GM12892 (cell line): ENCODE measurements at places on chromosomes 3 and 15.
A peak's percentile ranks its signal among the peaks of the same experiment; 100 is the strongest.

DNA sequence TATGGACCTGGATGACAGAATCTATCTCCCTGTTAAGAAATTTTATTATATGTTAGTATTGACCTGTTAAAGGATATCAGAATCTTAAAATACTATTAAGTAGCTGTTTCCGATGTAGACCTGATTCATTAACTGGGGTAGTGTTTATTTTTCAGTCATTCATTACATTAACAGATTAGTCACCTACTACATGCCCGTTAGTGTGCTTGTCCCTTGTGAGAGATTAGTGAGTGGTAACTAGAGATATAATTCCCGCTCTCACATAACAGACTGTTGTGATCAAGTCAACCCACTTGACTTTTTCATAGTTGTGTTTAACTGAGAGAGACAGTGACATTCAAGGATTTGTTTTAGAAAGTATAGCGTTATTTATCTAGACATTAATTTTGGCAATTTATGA is 166.8 kb downstream of the TCF12 start:
- DNase-seq: no peak

GRCh38 chr3:66028457-66028856 is 10.3 kb downstream of the MAGI1 start:
- no peak for DNase-seq

- no peak for DNase-seq
Measured at GRCh38 chr3:20060974-20061685, 20.9 kb downstream of the KAT2B start.

DNA sequence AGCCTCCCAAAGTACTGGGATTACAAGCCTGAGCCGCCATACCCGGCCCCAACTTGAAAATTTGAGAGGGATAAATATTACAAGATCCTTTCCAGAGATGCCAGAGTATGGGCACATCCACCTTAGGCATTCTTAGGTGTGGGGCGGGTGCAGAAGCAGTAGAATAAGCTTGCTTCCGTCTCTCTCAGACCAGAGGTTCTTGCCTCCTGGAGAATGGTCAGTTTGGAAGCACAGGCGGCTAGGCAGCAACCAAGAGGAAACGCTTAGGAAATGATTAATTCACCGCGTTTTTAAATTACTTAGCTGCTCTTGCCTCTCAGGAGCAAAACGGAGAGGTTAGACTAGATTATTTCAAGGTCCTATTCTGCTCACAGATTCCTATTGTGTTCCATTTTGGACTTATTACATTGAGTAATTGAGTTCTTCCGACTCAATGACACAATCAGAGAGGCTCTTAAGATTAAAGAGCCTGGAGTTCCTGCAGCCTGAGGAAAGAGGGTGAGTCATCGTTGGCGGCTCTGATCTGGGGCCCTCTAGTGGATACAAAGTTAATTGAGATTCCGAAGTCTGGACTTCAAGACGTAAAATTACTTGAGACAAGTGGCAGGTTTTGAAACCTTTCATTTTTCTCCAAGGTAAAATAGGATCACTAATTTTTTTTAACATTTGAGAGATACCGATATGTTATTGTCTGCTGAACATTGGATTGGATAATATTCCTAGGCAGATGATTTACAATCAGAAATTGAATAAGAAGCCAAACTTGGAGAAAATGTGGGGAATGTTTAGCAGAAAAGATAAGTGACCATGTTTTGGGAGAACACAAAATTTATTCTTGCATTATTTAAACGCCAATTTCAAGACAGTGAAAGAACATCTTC is 5.8 kb upstream of the TOPAZ1 start:
- DNase-seq: peak; percentile 16

GRCh38 chr3:21524133-21524532 is 226.9 kb downstream of the ZNF385D start:
- DNase-seq: no peak

- DNase-seq: no peak
Measured at GRCh38 chr3:10160925-10161324, 3.8 kb upstream of the IRAK2 start.

DNA sequence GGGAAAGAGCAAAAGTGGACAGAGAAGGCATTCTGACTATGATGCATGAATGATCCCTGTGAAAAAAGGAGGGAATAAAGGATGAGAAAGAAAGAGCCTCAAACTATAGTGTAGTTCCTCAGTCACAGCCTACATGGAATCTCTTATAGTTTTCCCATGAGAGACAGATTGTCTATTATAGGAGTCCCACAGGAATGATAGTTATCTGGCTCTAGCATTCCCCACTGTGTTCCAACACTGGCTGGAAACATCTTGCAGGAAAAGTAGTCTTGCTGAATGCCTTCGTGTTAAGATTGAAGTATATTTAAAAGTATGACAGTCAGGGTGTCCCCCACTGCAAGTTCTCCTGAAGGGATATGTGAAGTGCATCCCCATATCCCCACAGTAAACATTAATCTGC is 641.5 kb upstream of the NECTIN3 start:
- DNase-seq: no peak

DNA sequence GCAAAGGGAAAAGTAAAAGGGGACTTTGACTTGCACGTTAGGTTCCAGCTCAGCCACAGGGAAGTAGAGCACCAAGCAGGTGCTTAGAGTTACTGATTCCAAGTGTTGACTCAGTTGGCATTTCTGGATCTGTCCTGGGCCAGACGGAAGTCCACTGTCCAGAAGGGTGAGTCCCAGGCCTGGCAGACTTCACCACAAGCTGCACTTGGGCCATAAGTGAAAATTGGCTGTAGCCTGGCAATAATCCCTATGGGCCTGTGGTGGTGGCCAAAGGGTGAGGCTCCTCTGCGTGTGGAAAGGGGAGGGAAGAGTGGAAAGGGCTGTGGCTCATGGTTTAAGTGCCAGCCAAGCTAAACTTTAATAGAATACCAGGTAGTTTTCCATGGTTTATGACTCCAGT is 121.5 kb downstream of the DTWD1 start:
- DNase-seq: no peak

GRCh38 chr3:126110431-126111125 is 26.7 kb upstream of the SLC41A3 start:
- DNase-seq: peak; percentile 7

- no peak for DNase-seq
Measured at GRCh38 chr15:71103102-71103676, 12.1 kb upstream of the THSD4 start.

DNA sequence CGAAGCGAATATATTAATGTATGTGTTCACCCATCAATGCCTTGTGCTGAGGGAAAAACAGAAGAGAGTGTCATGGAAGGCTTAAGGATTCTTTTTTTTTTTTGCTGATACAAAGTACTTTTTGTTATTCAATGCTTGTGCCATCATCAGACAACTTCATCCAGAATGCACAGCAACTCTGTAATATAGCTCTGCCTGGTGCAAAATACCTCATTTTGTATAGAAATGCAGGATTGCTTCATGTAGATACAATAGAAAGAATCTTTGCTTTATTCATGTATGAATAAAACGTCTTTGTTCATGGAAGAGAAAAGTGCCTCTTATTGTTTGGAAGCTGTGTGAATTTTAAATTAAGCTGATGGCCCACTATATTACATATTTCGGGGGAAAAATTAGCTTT is 62.9 kb downstream of the SH3GL3 start:
- DNase-seq: no peak

DNA sequence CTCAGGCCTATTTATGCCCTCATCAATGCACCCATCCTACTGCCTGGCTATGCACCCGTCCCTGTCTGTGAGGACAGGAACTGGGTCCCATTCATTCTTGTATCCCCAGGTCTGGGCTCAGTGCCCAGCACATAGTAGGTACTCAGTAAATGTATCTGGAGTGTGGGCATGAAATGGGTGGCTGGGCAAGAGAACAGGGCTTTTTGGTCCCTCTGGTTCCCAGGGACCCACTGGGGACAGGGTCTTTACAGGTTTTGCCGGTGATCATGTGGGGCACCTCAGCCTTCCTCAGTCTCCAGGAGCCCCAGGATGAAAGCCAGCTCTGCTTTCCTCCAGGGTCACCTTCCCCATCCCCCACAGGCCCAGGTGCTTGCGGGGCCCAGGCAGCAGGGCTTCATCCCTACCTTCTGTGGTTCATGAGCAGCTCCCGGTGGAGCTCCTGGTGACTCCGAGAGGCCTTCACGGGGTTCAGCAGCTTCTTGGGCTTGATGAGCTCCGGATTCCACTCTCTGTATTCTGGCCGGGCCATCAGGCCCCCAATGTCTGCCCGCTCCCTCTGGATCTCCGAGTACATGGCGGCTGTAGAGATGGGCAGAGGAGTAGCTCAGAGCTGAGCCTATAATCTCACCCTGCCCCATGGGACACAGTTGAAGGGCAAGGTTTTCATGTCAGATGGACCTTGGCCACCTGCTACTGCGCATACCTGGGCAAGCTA is 7.7 kb downstream of the FAM107A start:
- no peak for DNase-seq

GRCh38 chr15:38521316-38521715 is 43.3 kb downstream of the RASGRP1 start:
- DNase-seq: no peak

DNA sequence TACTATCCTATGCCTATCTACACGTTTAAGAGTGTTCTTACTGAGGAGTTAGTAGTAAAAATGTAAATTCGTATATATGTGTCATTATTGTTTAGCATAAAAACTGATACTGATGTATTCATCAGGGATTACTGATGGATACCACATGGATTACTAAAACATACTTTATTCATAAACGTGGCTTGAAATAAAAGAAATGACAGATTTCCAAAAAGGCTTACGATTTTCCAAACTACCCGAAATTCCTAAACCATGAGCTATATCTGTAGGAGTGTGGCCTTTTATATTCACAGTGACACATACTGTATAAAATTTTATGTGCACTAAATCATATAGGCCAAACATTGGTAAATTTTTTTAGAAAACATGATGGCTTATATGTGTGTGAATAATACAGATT is 6.9 kb downstream of the TSC22D2 start:
- no peak for DNase-seq

DNA sequence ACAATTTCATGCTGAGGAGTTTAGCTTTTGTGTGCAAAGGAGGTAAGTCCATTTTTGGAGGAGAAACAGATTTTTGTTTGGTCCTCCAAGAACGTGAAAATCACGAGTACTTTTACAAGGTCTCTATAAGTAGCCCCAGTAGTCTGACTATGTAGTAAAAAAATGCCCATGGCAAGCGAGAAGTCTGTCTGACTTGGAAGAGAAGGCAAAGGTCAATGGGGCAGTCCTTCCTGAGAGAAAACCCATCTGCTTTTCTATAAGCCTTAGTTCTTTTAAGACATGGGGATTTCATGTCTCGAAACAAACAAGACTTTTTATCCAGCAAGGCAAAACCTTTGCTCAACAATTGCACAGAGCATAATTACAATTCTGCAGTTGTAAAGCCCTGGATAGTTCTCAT is 183.2 kb downstream of the GAP43 start:
- DNase-seq: no peak

DNA sequence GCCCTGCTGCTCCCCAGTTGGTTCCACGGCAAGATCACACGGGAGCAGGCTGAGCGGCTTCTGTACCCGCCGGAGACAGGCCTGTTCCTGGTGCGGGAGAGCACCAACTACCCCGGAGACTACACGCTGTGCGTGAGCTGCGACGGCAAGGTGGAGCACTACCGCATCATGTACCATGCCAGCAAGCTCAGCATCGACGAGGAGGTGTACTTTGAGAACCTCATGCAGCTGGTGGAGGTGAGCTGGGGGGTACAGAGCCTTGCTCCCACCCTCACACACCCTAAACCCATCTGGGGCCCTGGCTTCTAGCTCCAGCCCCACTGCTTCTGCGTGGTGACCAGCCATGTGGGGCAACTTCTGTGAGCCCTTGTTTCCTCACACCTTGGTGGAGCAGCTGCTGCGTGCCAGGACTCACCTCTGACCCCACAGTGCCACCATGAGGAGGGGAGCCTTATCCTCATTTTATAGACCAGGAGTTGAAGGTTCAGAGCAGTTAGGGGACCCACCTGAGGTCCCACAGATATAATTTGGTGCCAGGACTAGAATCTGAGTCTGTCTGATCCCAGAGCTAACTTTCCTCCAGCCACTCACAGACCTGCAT is 13.3 kb upstream of the LMAN1L start:
- DNase-seq: no peak

DNA sequence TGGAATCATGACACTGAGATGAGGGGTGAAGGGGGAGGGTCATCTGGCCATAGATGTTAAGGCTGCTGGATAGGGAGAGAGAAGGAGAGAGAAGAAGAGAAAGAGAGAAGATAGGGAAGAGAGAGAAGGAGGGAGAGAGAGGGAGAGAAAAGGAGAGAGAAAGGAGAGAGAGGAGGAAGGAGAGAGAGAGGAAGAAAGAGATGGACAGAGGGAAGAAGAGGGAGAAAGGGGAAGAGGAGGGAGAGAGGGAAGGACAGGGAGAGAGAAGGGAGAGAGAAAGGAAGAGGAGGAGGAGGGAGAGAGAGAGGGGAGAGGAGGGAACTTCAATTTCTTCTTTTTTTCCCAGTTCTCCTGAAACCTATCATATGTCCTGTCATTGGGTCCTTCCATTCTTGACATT is 15.1 kb upstream of the RBP1 start:
- no peak for DNase-seq

DNA sequence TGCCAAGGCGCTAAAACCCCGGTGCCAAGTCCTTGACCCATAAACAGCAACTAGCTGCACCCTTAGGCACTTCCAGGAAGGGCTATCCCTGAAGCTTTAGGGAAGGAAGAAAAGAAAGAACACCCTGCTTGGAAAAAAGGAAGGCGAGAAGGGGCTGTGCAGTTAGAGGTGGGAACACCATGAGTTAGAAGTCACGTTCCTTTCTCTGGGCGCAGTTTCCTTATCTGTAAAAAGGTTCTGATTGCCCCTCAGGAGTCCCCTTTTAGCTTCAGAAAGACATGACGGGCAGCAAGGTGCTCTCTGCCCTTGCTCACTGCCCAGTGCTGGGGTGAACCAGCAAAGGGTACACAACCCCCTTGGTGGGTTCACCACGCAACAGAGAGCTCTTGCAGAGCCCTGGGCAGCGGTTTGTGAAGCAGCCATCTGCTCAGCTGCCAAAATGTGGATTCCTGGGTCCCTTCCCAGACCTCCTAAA is 798 bp downstream of the GCHFR start:
- no peak for DNase-seq

GRCh38 chr15:89175617-89176191 is 45.7 kb downstream of the RLBP1 start:
- no peak for DNase-seq

- DNase-seq: no peak
Measured at GRCh38 chr15:68989541-68990230, 24.8 kb upstream of the NOX5 start.

GRCh38 chr3:186160691-186161243 is 51.9 kb upstream of the ETV5 start:
- DNase-seq: no peak

DNA sequence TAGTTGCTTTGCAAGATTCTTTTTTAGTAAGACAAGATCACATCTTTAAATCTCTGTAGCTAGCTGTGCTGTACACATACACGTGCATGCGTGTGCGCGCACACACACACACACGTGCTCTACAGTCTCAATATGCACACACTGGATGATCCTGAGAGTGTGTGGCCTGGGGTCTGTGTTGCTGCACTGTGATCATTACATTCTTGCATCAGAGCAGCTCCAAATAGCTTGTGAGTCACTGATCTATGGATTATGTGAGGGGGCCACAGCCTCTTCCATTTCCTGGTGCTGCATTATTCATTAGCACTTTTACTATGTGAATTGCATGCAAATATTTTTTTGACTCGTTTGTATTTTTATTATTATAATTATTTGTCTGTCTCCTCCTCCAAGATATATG is 34.6 kb downstream of the MCTP2 start:
- DNase-seq: no peak

- DNase-seq: no peak
Measured at GRCh38 chr3:72485641-72486040, 362.6 kb downstream of the SHQ1 start.

- no peak for DNase-seq
Measured at GRCh38 chr3:192706272-192706671, 21.1 kb downstream of the FGF12 start.
